ENCODE measurements at places on chromosomes 4 and X. TPM values are rescaled to one million over a fixed set of nuclear protein-coding genes. Genes with fewer than 3 reads are reported as not detected.

S100G gene
- not detected for total RNA-seq

MAGEC2 gene
- total RNA-seq = not detected

CHRNA9 gene
- not detected for total RNA-seq

DBET gene
- not detected for total RNA-seq

EVC2 gene
- total RNA-seq = 7.0 TPM

COL25A1 gene
- total RNA-seq = 0.17 TPM

SPARCL1 gene
- under 0.01 TPM for total RNA-seq

MTNR1A gene
- total RNA-seq = not detected

FGA gene
- total RNA-seq = not detected

MAGED4 gene
- total RNA-seq = 81.3 TPM

USP17L15 gene
- total RNA-seq = not detected

STBD1 gene
- 3.7 TPM for total RNA-seq

RTL3 gene
- 0.50 TPM for total RNA-seq

RNF212 gene
- 0.30 TPM for total RNA-seq

HTN1 gene
- total RNA-seq = not detected

GSX2 gene
- total RNA-seq = not detected

UGT2B28 gene
- total RNA-seq = not detected

CLGN gene
- total RNA-seq = 5.9 TPM

NAP1L3 gene
- total RNA-seq = 0.89 TPM

RASL11B gene
- total RNA-seq = 0.59 TPM

NHS gene
- total RNA-seq = 11.6 TPM

SPANXN3 gene
- total RNA-seq = not detected

SASH3 gene
- not detected for total RNA-seq

SPOCK3 gene
- 1.0 TPM for total RNA-seq

UGT2B7 gene
- total RNA-seq = not detected

EGF gene
- total RNA-seq = not detected

PDE6B gene
- 2.5 TPM for total RNA-seq

TMEM271 gene
- not detected for total RNA-seq

SPATA4 gene
- 0.17 TPM for total RNA-seq

KLHL13 gene
- 3.2 TPM for total RNA-seq

GPR34 gene
- total RNA-seq = not detected

TRIM75 gene
- not detected for total RNA-seq

MEPE gene
- total RNA-seq = not detected

CLIC2 gene
- total RNA-seq = not detected

QRFPR gene
- total RNA-seq = under 0.01 TPM

TXK gene
- not detected for total RNA-seq
